ENCODE measurements at places on chromosomes 1 and 21.

GRCh38 chr1:34762474-34763141, 3.1 kb downstream of the GJB4 start:
- DNase-seq = no peak

DNA sequence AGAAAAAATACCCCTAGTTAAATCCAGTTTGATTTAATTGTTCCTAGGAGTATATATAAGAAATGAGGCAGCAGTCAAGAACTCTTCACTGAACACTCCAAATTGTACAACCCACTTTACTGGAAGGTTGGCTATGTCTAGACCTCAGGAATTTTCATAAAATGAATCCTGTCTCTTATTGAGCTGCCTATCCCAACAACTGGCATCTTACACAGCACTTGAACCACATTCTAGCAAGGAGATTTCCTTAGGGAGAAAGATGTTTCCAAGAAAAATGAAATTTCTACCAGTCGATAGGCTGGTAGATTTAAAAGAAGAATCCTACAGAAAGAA, 16.3 kb downstream of the RNF19B start:
- DNase-seq = no peak

- no peak for DNase-seq
Measured at GRCh38 chr1:104172243-104172681, 422.6 kb downstream of the AMY1C start.

DNA sequence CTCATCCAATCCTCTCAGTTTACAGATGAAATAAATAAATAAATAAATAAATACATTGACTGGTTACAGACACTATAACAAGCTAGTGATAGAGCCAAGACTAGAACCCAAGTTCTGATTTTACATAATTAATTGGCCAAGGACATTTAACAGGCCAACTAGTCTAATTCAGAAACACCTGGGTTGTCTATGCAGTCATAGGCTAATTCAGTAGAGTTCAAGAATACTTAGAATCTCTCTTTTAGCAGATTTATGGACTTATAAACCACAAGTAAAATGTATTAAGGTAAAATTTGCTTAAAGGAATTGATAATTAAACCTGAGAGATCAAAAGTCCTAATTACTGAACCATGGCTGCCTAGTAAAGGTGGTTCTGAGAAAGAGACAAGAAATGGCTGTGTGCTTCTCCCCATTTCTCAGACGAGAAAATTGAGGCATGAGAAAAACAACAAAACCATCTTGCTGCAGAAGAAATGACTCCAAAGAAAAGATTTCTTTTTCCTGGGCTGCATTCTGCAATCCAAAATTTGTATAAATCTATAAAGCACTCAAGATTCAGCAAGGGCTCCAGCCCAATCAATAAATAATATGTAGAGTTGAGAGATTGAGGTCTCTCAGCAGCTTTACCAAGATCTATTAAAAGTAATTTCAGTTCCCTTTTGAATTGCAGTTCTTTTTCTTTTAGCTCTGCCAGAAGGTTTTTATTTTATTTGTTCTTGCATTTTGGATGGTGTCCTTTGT, 98.3 kb downstream of the DUSP10 start:
- no peak for DNase-seq

DNA sequence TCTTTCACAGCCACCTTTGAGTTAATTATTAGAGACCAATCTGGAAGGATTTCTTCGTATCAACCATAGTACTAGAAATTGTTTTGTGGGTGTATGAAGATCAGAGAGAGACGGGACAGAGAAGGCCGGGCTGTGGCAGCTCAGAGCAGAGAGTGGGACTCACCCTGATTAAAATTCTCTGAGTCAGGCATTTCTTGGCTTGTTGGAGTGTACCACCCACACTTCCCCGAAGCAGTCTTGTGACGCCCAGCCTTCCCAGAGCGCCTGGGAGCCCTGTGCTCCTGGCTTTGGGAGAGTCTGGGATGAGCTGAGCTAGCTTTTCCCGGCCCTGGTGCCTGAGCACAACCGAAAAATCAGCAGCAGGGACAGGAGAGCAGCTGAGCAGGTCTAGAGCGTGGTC, 19.4 kb downstream of the PLEKHM2 start:
- DNase-seq = no peak

- no peak for DNase-seq
Measured at GRCh38 chr21:44500111-44500510, 39.9 kb downstream of the KRTAP10-1 start.

- DNase-seq = no peak
Measured at GRCh38 chr21:45131537-45131999, 57.2 kb downstream of the ADARB1 start.

- DNase-seq = peak; percentile 1
Measured at GRCh38 chr1:170164103-170164763, 18.5 kb downstream of the NTMT2 start.

DNA sequence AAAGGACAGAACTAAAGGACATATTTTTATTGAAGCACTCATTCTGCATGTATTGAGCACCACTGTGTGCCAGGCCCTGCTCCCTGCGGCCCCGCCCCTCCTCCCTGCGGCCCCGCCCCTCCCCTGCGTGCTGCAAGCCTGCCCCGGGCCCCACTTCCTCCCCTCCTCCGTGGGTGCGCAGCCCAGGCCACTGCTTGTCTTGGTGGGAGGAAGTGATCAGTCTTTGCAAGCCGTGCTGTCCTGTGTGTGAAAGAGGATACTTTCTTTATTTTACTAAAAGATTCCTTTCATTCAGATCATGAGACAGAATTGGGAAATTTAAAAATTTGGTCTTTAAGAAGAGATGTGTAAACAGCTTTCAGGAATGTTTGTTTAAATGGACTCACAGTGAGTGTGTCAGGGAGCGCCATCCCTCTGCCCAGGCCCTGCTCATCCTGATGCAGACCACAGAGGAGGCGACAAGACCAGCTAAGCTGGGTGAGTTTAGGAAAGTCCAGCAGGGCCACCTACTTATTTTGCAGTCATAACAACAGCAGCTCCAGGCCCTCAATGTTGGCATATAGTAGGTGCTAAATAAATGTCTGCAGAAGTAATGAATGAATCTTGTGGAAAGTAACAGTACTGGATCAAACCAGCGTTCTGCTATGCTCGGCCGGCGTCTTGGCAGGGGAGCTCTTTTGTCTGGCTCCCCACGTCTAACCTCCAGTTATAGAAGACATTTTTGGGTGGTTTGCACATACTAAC, 88.3 kb upstream of the SELENON start:
- peak; percentile 31 for DNase-seq

GRCh38 chr1:14968251-14968851, 185.2 kb upstream of the TMEM51 start:
- no peak for DNase-seq

DNA sequence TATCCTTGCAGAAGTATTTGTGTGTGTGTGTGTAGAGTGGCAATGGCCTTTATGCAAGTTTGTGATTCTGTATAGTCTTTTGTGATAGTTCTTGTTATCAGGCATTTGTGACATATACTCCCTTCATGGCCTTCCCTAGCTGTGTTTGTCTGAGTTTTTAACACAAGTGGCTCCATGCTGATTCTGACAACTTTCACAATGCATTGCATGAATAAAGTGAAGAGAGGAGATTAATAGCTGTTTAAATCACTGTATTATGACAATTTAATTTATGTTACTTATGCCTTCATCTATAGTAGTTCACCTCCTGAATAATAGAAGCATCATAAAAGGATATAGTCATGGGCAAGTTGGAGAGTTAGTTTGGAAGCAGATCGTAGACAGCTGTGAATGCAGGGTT, 17.2 kb upstream of the MCOLN3 start:
- DNase-seq = no peak

GRCh38 chr1:18284805-18285537, 177.4 kb downstream of the IGSF21 start:
- no peak for DNase-seq

- DNase-seq = no peak
Measured at GRCh38 chr1:156281281-156281680, 1.3 kb downstream of the SMG5 start.

DNA sequence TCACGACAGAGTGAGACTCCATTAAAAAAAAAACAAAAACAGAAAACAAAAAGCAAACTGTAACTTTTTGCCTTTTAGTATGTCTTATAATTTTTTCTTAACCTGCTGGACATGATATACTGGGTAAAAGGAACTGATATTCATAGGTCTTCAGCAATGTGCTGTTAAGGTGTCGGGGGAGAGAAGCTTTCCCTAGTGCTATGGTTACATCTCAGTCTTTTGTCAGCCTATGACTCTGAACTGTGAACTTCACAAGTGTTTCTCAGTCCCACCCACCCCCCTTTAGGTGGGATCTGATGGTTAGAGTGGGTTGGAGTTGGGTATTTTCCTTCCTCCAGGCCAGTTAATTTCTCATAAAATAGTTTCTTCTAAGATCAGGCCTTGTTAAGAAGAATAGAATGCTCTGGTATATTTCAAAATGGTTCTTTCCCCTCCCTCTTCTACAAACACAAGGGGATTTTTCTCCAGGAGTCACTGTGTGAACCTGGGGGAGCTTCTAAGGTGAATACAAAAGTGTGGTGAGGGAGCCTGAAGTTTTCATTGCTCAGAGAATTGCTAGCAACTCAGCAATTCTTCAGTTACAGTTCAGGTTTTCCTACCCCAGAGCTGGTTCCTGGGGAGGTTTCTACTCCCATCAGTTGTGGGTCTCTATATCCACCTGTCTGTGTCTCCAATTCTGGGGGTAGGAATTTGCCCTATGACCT, 16.1 kb upstream of the EDARADD start:
- no peak for DNase-seq

DNA sequence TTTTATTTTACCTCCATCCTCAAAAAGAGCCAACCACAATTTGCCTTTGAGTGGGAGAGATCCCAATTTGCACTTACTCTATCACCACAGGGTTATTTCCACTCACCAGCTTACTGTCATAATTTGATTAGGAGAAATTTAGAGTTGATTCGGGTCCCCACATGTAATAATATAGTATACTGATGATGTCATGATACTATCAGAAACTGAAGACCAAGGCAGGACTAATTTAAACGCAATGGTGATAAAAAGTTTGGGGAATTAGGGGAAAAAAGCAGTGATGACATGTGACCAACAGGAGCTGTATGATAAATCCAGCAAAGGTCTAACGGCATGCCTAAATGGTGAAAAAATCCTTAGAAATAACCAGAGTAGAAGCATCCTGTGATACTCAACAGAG, 54.4 kb downstream of the TRIM33 start:
- no peak for DNase-seq

DNA sequence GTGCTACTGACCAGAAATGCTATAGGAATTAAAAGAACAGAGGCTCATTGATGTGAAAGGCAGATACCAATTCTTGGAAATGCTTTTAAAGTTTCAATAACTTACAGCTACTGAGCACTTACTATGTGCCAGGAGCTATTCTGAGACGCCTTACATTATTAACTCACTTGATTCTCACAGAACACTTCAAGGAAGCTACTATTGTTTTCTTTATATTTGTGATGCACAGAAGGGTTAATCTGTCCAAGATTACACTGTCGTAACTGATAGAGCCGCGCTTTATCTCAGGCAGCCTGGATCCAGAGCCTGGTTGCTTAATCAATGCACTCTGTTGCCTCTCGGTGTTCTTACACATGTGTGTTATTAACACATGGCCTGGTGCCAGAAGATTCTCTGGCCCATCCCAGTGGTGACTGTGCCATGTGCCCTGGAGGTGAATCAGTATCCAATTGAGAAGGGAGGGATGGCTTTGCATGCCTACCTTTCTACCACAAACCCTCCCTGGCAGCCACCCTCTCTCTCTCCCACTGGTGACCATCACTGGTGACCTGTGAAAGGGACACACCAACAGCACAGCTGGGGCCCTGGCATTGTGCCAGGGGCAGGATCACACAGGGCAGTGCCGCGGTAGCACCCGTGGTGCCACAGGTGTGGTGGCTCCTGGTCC, 8.8 kb downstream of the FMO1 start:
- DNase-seq = no peak

DNA sequence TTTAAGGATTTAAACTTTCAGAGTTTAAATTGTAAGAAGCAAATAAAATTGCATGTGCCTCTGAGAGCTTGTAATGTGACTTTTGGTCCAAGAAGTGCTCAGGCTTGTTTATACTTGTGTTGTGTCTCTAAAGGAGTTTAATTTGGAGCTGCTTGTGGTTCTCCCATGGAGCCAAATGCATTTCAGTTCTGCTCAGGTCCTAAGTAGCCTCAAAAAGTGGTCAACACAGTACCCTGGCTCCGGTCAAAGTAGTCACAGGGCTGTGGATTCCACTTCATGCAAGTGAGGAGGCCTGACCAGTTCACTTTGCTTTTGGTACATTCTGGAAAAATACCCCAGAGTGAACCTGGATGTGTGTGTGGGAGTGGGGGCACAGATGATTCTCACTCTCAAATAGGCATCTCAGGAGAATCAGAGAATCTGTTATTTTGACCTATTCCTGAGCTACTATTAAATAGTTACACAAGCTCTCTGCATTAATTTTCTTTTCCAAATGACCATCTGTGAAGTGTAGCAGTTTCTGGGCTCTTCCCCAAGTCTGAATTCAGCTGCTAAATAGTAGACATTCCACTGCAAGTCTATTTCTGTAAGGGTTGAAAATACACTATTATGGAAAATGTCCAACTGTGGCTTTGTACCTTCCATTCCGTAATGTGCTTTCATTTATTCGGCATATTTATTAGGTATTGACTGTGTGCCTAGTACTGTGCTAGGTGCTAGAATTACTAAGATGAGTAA, 31.7 kb upstream of the AGO1 start:
- DNase-seq = no peak
